ENCODE measurements at places on chromosomes 7 and 10.

DNA sequence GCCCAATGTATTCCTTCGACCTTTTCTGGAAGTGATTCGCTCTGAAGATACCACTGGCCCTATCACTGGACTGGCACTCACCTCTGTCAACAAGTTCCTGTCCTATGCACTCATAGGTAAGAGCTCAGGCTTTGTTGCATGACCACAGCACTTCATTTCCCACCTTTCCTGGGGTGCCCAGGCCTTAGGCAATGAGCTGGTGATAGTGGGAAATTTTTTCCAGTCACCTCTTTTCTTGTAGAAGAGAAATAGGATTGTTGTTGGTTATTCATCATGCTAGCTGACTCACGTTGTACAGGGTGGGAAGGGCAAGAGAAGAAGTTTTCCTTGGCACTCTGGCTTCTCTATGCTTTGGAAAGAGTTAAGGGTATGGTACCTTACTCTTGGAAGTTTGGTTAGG is 51.4 kb upstream of the NFKB2 start:
- DNase-seq = no peak

DNA sequence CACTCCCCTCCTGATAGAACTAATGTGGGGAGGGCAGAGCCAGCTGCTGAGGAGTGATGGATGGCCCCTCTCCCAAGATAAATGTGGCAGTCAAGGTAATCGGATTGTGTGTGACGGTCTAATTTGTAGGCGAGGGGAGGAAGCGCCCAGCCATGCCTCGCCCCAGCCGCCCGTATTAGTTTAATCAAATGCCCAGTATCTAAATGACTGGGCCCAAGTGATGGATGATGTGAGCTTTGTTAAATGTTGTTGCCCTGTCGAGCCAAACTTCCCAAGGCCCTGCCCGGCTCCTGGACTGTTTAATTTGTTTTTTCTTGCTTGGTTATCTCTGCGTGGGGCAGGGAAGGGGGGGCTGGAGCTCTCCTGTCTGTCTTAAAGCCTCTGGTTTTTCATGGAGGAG is 88.4 kb upstream of the PPIF start:
- no peak for DNase-seq

- DNase-seq = no peak
These were observed 25.0 kb downstream of the PLAC9 start for GRCh38 chr10:80157561-80157960.

DNA sequence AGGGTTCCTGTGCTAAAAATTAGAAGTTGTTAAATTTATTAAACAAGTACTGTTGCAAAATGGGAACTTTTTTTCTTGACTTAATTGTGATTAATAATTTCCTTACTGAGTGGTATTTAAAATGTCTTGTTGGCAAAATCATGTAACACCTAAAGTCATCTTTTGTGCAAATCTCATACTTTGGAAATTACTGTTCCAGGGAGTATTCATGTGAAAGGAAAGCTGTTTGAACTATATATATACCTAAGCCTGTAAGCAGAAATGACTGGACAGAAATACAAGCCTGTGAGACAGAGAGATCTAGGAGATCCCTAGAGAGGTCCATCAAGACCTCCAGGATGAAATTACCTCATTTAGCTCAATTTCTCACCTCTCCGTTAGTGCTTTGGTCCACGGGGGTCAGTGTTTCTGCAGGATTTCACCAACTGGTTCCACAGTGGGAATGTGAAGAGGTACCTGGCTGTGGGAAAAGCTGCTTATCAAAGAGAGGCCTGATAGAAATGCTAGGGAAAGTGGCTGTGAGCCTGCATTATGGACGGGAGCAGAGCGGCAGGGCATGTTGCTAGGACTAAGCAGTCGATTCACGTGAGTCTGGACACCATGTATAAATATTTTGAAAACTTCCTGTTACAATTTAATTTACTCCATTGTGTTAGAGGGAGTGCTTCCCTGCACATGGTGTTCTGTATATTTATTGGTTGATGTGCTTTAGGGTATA is 7.9 kb downstream of the LUC7L2 start:
- DNase-seq = no peak

DNA sequence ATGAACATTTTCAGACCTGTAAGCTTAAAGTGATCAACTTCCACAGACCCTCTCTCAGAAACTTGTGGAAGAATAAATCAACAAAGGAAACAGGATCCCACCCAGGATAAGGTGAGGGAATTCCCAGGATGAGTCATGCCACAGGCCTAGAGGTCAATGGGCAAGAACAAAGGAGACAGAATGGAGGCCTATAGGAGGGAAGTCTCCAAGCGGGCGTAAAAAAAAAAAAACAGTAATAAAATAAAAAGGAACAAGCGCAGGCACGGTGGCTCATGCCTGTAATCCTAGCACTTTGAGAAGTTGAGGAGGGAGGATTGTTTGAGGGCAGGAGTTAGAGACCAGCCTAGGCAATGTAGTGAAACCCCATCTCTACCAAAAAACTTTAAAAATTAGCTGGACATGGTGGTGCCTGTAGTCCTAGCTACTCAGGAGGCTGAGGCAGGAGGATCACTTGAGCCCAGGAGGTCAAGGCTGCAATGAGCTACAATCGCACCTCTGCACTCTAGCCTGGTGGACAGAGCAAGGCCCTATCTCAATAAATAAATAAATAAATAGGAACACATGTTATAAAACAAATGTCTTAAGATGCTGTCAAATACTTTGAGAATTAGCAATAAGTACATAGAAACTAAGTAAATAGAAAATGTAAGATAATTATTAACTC is 8.4 kb downstream of the SORBS1 start:
- DNase-seq = no peak

DNA sequence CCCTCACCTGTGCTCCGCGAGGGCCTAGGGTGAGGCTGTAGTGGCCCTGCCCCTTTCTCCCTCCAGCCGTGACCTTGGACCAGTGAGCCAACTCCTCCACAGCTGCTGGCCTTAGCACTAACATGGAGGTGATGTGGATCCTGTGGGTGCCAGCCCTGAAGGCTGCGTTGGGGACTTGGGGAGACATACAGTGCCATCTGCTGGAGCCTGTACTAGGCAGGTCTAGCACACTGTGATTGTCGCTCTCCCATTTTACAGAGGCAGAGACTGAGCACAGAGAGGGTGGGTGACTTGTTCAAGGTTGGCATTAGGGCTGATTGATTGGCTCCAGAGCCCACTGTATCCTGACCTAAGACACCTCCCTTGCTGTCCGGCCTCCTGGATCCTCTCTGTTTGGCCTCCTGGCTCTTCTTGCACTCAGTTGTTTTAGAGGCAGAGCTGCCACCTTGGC is 37.6 kb downstream of the PRF1 start:
- no peak for DNase-seq

DNA sequence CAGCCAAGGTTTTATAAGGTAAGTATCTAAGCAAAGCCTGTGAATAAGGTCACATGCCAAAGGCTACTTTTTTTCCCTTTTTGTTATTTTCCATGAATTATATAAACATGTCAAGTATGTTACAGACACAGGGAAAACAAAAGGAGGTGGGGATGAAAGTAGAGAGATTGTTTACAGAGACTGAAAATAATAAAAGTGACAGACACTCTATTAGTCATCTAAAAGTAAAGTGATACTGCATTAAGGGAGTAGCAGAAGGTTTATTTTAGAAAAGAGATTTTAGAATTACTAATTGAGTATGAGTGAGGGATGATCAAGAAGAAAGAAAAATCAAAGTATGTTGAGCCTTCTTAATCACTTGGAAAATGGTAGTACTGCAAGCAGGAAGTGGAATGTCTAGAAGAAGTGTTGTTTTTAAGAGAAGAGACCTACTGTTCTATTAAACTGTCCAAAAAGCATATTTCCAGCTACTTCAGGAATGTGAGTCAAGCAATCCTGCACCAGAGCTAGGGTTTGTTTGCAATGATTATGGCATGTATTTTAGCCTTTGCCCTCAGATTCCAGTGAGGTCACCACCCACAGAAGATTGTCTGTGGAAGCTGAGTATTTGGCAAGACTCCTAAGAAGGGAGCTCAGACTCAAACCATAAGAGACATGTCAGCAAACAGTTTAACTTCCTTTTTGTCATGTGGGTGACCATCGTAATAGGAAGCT is 177.9 kb upstream of the PLXDC2 start:
- no peak for DNase-seq

- no peak for DNase-seq
These were observed 10.9 kb downstream of the CALCR start for GRCh38 chr7:93563584-93563983.

GRCh38 chr7:134188311-134188710 is 61.2 kb downstream of the LRGUK start:
- DNase-seq = no peak

DNA sequence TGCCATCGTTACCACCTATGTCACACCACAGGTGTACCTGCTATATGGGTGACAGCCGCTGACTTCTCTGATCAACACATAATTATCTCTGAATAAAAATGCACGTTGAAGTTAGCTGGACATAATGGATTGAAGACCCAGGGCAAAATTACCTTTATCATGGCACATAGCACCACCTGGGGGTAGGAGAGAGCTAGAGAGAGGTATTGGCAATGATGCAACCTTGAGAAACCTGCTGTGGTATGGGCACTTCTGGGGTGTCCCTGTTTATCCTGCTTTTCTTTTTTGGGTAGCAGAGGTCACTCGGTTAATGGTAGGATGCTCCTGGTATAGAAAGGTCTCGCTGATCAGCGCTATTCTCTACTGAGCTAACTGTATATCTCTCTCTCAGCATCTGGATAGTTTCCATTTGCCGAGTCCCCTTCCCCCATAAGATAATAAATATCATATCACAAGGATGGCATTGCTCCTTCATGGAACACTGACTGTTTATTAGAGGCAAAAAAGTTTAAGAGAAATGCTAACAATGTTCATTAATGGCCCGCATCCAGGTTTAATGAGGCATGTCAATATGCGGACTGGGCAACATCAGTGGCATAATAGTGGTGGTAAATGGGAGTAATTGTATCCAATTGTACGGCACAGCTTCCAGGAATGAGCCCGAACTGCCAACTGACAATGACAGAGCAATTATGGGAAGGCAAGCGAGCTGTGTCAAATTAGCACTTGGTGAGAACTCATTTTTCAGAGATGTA is 323.1 kb downstream of the TFEC start:
- DNase-seq = no peak

- no peak for DNase-seq
These were observed 320.2 kb upstream of the FZD1 start for GRCh38 chr7:90944021-90944420.

- DNase-seq = no peak
These were observed 65.6 kb downstream of the FOXI2 start for GRCh38 chr10:127802531-127803095.

DNA sequence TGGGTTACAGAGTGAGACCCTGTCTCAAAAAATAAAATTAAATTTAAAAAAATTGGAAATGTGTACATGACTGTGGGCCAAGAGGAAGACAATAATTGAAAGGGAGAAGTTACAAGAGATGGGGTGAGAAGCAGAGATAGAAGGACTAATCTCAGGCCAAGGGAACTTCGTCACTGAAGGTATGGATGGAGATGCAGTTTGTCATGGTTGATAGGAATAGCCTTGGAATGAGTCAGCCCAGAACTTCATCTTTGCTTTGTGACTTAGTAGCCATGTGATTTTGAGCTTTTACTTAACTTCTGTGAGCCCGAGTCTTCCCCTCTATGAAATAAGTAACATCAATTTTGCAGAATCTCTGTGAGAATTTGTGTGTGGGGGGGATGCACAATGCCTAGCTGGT is 6.5 kb upstream of the PODXL start:
- no peak for DNase-seq

- DNase-seq = no peak
These were observed 50.4 kb downstream of the TFEC start for GRCh38 chr7:115980159-115980558.

DNA sequence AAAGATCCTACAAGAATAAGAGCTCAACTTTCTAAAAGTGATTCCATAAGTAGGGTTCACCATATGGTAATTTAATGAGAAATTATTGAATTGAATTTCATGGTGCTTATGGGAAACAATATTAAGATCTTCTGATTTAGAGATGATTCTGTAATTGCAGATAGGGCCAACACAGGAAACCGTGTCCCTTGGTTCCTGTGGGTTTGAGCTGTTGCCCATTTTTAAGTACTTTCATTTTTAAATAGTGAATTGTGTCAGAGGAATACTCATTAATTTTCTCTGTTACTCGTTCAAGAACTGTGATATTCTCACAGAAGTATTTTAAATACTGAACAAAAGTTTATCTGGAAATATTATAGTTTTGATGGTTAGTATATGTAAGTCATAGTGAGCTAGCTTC is 129.2 kb downstream of the SRI start:
- DNase-seq = no peak

- no peak for DNase-seq
These were observed 312.4 kb downstream of the KCNMA1 start for GRCh38 chr10:77325233-77325537.

DNA sequence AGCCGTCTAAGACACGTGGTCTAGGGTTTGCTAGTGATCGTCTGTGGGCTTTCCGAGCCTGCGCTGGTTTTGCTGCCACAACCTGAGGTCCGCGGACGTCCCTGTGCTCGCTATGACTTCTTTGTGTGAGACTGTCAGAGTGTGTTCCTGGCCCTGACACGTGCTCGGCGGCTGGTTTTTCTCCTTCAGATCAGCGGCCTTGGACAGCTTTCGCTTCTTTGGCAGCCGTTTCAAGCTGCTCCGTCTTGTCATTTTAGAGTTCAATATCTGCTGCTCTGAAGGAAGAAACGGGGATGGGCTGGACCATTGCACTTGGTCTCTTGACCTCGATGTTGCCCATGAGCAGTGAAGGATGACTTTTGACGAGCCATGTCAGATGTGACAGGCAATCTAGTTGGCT is 147.3 kb downstream of the MGMT start:
- DNase-seq = no peak

DNA sequence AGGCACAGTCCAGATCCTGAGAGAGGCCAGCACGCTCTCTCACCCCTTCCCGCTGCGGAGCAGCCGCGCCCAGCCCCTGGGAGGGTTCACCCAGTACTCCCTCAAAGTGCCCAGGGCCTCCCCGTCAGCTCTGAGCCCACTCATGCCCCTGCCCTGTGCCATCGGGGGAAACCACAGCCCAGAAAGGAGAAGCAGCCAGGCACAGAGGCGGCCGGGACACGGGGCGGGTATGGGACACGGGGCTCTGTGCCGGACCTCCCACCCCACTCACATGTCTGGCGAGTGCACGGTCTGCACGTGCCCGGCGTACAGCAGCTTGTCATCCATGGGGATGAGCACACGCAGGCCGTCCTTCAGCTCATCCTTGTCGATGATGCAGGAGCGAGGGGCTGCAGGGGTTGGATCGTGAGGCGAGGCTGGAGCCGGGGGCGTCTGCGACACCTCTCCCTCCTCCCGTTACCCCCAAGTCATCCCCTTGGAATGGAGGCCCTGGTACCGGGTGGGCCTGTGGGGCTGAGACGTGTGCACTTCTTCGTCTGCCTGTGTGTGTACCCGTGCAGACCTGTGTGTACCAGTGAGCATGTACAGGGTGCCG is 38.2 kb downstream of the SLC29A4 start:
- no peak for DNase-seq
